Ovary (tissue), 10 donors: ENCODE measurements at places on chromosomes 11 and 22.

DNA sequence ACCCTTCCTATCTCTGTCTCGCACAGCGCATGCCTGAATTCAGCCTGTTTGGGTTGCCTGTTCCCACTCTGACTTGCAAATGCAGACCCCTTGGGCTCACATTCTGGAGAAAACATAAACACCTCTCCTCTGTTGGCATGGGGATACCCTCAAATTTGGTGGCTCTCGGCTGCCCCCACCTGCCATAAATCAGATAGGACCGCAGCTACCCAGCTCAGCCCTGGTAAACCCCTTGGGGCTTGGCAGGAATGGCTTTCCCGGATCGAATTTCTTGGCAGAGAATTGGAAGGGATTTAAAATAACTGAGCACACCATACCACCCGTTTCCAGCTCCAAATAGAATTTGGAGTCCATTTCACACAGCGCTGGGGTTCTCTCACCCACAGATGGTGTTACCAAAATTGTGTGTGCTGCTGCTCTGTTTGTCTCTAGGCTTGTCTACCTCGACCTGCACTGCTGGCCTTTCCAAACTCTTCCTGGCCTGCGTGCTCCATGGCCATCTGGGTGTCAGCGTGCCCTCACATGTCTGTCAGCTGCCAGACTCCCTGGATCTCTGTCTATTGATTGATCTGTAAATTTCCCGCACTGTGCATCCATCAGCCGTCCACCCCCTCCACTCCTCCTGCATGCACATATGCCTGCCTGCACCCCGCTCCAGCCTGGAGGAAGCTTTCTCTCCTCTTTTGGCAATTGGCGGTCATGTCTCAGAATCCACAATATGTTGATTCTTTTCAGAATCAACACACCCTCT, 134.0 kb downstream of the NTM start:
- H3K27me3 ChIP-seq, result no peaks in the 10 kb centered on the region
- no peaks in the 10 kb centered on the region for H3K4me1 ChIP-seq
- no peak overlapping the region for H3K4me3 ChIP-seq
- no peak for DNase-seq

DNA sequence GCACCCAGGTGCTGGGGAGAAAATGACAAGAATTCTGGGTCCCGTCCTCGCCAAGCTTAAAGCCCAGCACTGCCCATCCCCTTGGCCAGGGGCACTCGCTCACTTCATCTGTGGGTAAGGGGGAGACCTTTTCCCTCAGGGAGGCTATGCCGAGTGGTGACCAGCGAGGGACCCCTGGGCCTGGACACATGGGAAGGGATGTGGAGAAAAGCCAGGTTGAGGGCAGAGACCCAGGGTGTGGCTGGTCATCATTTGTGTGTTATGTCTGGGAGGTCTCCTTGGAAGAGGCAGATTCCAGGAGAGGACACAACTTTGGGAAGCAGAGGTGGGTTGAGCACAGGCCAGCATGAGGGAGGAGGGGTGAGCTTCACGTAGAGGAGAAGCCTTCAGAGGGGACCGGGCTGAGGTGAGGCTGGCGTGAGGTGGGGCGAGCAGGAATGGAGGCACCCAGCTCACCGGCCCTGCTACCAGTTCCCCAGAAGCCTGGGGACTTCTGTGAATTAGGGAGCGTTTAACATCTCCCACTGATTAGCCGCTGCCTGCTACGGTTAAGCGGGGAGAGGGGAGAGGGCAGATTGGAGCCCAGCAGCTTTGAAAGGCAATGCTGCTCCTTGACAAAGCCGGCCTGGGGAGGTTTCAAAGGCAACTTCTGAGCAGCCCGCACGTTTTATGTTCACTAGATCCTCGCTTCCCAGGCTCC, 25.8 kb upstream of the NECTIN1 start:
- no peaks in the 10 kb centered on the region for H3K4me1 ChIP-seq

GRCh38 chr22:42134100-42135020, 3.8 kb upstream of the CYP2D6 start:
- no peak overlapping the region for H3K4me3 ChIP-seq
- no peak overlapping the region for H3K27ac ChIP-seq
- no peaks in the 10 kb centered on the region for H3K27me3 ChIP-seq
- H3K36me3 ChIP-seq, result no peaks in the 10 kb centered on the region
- no peaks in the 10 kb centered on the region for H3K4me1 ChIP-seq

GRCh38 chr11:5809905-5810795, 1.4 kb downstream of the OR52N2 start:
- H3K4me3 ChIP-seq, result no peak overlapping the region
- no peaks in the 10 kb centered on the region for H3K36me3 ChIP-seq
- no peaks in the 10 kb centered on the region for H3K4me1 ChIP-seq
- no peaks in the 10 kb centered on the region for H3K27me3 ChIP-seq

GRCh38 chr11:62671608-62672389, at the start of the genes LBHD1 and UQCC3:
Gene LBHD1, minus strand, starts transcription at chr11:62672267. Its CDS starts 2,236 bp downstream, at chr11:62670031.
Gene UQCC3, plus strand, starts transcription at chr11:62671673. Its CDS starts 73 bp downstream, at chr11:62671746.
- H3K4me1 ChIP-seq, result peaks cover 9% of the 10 kb centered on the region
- peak within 1 kb of the TSS; percentile 44 for H3K27ac ChIP-seq
- H3K36me3 ChIP-seq, result no peaks in the 10 kb centered on the region
- H3K4me3 ChIP-seq, result peak within 1 kb of the TSS; percentile 83
- H3K27me3 ChIP-seq, result no peaks in the 10 kb centered on the region

DNA sequence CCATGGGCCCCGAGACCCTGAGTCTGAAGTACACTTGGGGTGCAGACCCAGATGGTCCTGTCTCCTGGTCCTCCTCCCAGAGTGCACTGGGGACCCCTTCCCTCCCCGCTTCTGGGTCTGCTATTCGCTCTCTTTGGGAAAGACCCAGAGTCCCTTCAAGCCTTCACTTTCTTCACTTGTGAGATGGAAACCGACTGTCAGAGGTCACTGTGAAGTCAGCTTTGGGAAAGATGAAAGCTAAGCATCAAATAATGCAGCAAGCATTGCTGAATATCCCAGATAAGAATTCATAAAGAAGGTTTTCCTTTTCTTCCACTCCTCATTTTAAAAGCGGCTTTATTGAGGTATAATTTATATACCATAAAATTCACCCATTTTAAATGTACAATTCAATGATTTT, 105.0 kb upstream of the CSNK2A3 start:
- DNase-seq, result no peak
- no peaks in the 10 kb centered on the region for H3K4me1 ChIP-seq
- no peak overlapping the region for H3K4me3 ChIP-seq

DNA sequence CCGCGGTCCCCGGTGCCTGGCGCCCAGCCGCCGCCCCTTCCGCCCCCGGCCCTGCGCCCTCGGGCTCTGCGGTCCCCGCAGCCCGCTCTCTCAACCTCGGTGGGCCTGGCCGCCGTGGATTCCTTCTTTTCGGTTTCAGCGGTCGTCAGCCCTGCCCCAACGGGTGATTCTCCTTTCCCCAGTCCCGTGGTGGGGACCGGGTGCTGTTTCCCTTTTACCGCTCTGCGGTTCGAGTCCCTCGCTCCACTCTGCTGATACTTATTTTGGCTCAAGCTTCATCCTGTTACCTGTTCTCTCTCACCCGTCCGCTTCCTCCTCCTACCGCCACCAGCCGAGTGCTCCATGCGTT, 494 bp downstream of the ZDHHC5 start:
- H3K4me1 ChIP-seq, result peaks cover 2% of the 10 kb centered on the region
- H3K27me3 ChIP-seq, result no peaks in the 10 kb centered on the region
- peak overlapping the region; percentile 98 for H3K27ac ChIP-seq
- no peaks in the 10 kb centered on the region for H3K36me3 ChIP-seq
- peak overlapping the region; percentile 85 for H3K4me3 ChIP-seq
- no peak for DNase-seq

DNA sequence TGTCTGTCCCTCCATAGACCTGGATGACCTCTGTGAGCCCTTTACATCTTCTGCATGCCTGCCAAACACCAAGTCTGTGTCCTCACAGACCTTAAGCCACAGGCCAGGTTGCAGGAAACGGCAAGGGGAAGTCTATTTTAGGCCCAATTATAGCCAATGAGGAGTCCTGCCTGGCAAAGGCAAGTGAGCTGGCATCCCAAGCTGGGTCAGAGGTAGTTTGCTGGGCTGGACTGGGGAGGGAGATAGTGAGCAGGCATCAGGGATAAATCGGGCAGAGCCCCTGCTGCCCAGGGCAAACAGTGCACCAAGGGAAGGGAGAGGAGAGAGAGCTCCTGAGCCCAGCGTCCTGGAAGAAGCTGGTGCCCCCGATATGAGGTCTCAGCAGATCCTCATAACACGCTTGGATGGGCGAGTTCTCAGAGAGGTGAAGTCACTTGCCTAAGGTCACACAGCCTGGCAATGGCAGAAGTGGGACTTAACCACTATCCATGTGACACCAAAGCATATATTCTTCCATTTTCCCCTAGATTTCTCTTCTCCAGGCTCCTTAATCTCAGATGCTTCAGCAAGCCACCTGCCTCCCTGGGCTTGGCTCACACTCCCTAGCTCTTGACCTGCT, 3.7 kb upstream of the RELT start:
- no peak overlapping the region for H3K4me3 ChIP-seq
- no peaks in the 10 kb centered on the region for H3K36me3 ChIP-seq
- no peak overlapping the region for H3K27ac ChIP-seq
- no peaks in the 10 kb centered on the region for H3K27me3 ChIP-seq
- H3K4me1 ChIP-seq, result peaks cover 6% of the 10 kb centered on the region
- no peak for DNase-seq
